ENCODE measurements at places on chromosomes 7 and 10.

DNA sequence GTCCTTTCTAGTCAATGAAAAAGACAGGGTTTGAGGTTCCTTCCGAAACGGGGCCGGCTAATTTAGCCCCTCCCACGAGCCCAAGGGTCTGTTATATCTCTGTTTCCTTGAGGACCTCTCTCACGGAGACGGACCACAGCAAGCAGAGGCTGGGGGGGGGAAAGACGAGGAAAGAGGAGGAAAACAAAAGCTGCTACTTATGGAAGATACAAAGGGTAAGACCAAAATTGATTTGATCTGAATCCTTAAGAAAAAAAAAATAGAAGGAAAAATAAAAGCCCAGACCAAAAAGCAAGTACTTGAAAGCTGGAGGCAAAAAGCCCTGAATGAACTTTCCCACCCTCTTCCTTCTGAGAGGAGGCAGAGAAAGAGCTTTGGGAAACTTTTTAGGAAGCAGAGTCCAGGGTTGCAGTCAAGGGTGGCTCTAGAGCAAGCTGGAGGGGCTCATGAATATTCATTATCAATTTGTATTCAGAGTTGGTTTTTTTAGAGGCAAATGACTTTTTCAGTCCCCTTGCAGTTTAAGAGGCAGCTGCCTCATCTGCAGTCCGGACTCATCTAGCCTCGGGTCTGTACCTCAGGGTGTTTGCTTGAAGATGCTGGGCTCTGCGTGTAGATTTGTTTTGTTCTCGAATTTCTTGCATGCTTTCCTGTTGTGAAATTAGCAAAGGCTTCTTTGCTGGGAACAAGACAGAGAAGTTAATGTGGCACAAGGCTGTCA, at the start of gene ENTPD1:
Gene ENTPD1, plus strand, starts transcription at position 123 of the 721 bp plus-strand sequence. Its CDS starts 77 bp downstream, at position 200.
- no peak for DNase-seq

DNA sequence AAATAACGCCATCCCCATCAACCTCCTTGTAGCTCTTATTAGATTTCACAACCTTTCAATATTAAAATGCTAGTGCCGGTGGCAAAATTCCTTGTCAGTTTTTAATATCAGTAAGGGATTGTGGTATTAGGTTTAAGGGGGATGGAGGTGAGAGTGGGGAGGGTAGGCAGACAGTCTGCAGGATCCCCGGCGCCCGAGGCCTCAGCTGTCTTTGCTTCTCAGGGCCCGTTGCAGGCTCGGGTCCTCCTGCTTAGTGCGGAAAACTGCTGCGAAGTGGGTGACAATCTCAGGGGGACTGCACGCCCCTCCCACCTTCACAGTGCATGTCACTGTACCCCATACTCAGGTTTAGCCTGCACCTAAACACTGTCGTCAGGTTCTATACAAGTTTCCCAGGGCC, 274.3 kb upstream of the PODXL start:
- DNase-seq = no peak

DNA sequence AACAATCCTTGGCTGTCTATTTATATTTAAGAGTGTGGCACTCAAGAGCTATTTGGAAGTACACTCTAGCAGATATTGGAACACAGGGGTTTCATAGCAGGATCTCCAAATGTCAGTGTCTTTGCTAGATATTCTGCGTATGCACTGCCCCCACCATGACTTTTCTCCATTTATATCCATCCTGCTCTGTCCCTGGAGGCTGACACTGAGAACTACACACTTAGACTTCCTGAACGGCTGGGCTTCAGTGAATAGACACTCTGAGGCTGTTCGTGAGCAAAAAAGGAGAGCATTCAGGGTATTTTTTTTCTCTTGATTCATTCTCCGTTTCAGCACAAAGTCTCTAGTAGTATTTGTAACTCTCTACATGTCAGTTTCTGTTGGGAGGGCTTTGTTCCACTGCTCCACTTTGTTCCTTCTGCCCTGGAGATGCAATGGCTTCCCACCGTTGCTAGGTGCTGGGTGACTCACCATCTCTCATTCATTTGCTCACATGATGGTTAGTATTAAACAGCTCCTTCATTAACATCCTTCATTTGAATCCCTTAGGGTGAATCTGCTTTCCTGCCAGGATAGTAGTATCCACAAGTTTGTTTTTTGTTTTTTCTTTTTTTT, 155.9 kb upstream of the SLC13A1 start:
- DNase-seq = no peak

DNA sequence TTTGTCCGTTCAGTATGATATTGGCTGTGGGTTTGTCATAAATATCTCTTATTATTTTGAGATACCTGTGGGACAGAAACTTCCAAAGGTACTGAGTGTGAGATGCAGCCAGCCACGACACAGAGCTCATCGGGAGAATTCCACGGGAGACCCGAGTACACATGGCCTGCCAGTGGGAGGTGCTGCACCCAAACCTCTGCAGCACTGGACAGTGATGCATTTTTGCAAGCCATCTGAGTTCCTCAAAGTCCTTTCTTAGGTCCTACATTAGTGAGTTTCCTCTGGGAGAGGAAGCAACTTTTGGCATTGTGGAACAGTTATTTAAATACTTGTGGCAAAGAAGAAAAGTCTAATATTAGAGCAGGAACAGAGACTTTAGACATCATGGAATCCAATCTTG, 77.5 kb downstream of the ARID5B start:
- no peak for DNase-seq

GRCh38 chr7:14891289-14891688, 11.3 kb downstream of the DGKB start:
- no peak for DNase-seq

GRCh38 chr7:144629598-144629997, 206.3 kb downstream of the TPK1 start:
- DNase-seq = no peak

Measured in stimulated activated CD8-positive, alpha-beta memory T cell treated with anti-CD3 and anti-CD28 coated beads, Interleukin-4, amount 100 ng/mL, for 24 hours (primary cell).